Femur (tissue), 1 donor: ENCODE measurements at places on chromosomes 6 and 20.

DNA sequence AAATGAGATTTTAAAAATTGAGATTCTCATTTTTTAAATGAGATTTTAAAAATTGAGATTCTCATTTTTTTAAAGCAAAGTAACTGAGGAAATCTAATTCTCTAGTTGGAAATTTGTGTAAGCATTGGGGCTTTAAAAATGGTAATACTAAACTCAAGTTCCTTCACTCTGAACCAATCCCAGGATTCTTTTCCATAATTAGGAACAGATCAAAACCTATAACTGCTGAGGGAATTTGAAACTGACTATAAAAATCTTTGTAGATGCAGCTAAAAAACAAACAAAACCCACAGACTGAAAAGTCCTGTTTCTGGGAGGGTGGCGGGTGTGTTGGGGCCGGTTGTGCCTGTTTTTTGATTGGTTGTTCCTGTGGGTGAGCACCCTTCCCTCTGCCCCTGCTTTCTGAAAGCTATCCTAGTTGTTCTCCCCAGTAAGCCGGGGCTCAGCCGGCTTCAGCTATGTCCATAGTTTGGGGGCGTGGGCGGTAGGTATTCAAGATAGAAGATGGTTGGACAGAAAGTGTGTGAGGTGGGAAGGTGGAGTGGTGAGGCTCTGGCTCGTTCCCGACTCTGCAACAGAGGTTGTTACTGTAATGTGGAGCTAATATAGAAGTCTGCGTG lies 49.3 kb downstream of the GFRA4 start:
- no peak for DNase-seq

GRCh38 chr20:21214431-21214830 lies 88.5 kb downstream of the KIZ start:
- DNase-seq = no peak

DNA sequence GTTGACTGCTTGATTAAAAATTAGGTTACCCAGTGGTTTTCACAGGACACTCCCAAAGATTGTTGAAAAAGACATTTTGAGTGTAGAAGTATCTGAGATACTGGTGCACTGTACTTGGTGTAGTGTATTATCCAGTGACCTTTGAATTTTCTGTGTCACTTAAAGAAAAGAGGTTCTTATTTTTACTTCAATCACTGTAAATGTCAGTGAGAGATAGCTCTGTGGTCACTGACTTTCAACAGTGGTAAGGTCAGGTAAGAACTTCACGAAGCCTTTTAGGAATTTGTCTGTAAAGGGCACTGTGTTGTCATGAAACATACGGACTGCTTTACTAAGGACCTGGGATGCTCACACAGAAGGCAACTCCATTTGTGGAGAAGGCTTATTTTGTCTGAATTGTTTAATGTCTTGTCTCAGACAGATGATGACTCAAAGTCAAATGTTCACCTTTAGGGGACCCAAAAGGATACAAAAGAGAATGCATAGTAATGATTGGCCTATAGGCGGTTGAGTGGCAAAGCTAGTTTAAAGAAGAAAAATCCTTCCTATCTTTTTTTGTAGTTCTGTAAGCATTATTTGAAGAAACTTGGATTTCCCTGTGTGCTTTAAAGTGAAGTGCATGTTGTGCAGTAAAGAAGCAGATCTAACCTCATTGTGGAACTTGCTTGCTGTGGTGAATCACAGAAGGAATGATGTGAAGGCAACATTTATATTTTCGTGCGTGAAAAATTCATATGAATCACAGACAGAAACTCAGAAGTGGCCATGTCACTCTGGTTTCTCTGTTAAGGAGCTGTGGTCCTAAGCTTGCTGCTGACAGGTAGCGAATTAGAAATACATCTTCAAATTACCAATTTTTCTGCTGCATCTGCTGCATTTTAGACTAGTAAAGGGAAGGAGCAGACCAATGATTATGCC lies 47.3 kb downstream of the ZFAND3 start:
- DNase-seq = no peak

DNA sequence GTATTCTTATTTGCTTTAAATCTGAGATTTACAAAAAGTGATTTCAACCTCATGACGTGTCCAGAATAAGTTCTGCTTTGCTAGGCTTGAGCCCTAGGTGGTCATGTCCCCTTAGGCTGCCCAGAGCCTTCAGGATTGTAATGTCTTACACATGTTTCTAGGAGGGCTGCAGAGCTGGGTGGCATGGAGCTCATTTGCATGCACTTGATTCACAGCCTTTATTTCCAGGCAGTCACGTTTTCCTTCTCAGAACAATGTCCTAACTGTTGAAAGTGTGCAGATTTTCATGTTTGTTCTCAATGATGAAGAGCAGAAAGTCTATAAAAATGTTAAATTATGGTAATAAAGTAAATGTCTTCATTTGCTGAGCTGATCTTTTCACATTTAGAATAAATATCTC lies 448.6 kb upstream of the SOX4 start:
- DNase-seq = no peak

DNA sequence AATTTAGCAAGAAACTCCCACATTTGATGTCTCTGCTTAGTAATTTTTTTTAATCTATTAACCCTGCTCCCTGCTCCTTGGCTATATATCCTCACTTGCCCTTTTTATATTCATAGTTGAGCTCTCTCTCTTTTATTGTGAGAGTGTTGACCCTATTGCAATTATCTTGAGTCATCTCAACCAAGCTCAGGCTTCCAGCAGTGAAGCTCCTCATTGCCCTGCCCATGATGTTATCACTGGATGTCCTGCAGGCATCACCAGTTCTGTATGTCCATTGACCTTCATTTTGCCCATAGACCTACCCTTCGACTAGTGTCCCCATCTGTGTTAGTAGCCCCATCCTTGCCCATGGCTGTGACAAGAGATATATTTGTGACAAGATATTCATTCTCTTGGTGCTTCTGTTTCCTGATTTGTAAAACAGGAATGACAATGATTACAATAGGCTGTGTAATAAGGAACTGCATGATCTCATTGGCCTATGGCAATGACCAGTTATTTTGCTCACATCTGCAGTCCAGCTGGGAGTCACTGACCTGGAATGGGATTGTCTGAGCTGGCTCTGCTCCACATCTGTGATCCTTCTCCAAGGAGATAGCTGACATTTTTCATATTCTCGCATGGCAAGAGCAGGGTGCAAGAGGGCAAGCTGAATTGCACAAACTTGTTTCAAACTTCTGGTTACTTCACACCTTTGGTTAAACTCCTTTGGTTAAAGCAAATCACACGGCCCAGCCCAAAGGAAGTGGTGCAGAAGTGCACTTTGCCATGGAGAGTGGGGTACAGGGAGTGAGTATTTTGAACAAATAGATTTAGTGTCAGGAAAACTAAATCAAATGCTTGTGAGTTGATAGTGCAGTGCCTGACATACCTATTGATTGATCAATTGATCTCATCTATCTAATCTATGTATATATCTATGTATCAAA lies 47.7 kb upstream of the CST5 start:
- no peak for DNase-seq

- no peak for DNase-seq
These were observed 188.2 kb downstream of the LRFN2 start for GRCh38 chr6:40398810-40399477.

DNA sequence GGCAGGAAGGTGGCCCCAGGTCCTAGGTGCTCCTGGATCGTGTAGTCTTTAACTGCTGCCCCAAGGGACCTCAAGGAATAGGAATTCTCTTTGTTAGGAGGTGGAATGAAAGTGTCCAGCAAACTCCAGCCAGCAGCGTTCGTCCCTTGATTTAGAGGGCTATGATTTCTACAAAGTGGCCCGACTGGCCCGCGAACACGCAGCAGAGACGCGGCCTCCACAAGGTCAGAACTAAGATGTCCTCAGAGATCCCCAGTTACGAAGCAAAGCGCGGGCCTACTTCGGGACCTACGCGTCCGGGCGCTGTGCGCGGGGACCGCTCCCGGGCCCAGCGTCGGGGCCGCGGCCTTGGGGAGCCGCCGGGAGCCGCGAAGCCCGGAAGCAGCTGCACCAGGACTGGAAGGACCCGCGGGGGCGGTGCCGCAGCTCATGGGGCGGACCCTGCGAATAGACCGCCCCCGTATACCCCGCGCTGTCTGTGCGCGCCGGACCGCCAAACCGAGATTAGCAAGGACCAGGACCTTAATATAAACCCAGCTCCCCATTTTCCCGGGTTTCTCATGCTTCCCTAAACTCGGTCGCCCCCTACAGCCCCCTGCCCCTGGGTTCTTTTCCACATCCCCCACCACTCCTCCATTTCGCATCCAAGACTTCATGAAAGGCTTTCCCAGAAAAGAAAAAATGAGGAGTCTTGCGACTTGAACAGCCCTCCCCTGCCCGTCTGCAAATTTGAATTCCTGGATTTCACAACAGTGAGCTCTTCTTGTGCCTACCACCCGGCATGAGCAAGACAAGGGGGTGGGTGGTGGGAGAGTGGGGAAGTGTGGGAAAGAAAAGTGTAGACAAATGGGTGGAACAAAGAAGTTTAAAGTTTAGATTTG lies at the start of gene C6orf47:
TSS of gene C6orf47 (minus strand) at position 398 of the 881 bp plus-strand sequence. CDS start 831 bp downstream, outside the sequence.
- peak; percentile 92 for DNase-seq

DNA sequence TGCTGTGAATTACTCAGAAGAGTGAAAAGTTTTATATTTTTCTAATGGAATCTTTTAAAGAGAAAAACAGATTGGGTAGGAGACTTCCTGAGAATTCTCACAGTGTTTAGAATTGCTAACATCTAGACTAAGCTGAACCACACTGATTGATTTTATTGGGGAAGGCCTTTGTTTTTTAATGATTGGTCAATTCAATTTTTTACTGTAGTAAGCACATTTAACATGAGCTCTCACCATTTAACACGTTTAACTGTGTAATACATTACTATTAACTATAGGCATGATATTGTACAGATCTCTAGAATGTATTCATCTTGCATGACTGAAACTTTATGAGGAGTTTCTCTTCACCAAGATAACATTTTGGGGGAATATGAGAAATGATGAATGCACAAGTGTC lies 987.3 kb downstream of the PHF3 start:
- DNase-seq = no peak

GRCh38 chr6:119273272-119274196 lies 76.0 kb downstream of the MAN1A1 start:
- no peak for DNase-seq

GRCh38 chr6:8539453-8539852 lies 104.1 kb upstream of the SLC35B3 start:
- no peak for DNase-seq

- DNase-seq = no peak
These were observed 61.2 kb upstream of the SUPT3H start for GRCh38 chr6:45438849-45439406.

GRCh38 chr20:57914205-57914604 lies 204.4 kb upstream of the PMEPA1 start:
- no peak for DNase-seq

DNA sequence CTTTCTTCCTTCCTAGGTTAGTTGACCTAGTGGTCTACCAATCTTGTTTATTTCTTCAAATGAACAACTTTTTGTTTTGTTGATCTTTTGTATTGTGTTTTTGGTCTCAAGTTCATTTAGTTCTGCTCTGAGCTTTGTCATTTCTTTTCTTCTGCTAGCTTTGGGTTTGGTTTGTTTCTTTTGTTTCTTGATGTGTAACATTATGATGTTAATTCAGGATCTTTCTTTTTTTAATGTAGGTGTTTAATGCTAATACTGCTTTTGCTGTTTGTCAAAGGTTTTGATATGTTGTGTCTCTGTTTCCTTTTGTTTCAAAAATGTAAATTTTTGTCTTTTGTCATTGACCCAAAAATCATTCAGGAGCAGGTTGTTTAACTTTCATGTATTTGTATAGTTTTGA lies 65.7 kb downstream of the ZC2HC1B start:
- DNase-seq = no peak

GRCh38 chr20:55650657-55651360 lies 354.5 kb downstream of the CBLN4 start:
- no peak for DNase-seq

DNA sequence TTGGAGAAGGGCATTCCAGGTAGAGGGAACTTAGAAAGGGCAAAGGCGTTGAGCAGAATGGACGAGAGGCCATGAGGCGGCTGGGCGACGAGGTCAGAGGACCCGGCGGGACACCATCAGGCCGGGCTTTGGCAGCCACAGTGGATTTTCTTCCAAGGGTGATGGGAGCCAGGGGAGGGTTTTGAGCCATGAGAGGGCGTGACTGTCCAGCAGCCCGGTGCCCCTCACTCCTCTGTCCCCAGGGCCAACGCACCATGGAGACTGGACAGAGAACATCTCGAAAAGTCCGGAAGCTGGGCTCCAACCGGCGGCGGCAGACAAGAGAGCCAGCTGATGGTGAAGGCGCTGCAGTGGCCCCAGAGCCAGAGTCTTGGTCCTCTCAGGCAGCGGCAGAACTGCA lies 6.4 kb downstream of the RAB44 start:
- no peak for DNase-seq

DNA sequence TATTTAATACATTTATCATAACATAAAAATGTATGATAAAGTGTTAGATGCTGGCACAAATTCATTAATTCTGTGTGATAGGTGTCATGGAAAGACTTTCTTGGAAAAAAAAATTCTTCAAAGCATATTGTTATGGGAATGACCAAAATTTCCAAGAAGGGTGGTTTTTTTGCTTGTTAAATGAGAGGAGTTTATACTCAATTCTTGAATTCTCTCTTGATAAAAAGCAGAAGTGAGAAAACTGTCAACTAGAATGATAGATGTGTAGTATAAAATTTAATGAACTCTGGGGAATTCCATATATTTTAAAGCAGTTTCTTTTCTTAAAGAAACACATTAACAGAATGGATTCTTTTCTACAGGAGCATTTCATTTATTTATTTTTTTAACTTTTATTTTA lies 62.0 kb upstream of the SNAP91 start:
- no peak for DNase-seq

- no peak for DNase-seq
These were observed 61.3 kb downstream of the ANKRD6 start for GRCh38 chr6:89494131-89494793.

DNA sequence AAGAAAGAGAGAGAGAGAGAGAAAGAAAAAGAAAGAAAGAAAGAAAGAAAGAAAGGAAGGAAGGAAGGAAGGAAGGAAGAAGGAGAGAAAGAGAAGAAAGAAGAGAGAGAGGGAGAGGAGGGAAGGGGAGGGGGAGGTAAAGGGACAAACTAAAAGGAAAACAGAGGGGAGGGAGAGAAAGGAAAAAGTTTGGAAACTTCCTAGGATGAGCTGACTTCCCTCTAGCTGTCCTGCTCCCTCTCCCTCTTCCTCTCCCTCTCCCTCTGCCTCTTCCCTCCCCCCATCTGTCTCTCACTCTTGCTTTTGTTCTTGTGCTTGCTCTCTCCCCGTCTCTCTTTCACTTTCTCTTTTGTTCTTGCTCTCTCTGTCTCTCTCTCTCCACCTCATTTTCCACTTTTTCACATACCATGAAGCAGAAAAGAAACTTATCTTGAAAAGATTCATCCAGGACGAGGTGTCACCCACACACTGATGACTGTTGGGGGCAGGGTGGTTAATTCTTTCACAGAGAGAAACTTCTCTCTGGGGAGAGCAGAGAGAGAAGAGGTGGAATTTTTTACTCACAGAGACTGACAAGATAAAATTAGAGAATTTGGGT lies 56.4 kb upstream of the DUSP22 start:
- DNase-seq = no peak
